GM12864 (cell line): ENCODE measurements at places on chromosomes 12 and 14.

- DNase-seq: no peak
These were observed 135.8 kb downstream of the INSM2 start for GRCh38 chr14:35669782-35670181.

DNA sequence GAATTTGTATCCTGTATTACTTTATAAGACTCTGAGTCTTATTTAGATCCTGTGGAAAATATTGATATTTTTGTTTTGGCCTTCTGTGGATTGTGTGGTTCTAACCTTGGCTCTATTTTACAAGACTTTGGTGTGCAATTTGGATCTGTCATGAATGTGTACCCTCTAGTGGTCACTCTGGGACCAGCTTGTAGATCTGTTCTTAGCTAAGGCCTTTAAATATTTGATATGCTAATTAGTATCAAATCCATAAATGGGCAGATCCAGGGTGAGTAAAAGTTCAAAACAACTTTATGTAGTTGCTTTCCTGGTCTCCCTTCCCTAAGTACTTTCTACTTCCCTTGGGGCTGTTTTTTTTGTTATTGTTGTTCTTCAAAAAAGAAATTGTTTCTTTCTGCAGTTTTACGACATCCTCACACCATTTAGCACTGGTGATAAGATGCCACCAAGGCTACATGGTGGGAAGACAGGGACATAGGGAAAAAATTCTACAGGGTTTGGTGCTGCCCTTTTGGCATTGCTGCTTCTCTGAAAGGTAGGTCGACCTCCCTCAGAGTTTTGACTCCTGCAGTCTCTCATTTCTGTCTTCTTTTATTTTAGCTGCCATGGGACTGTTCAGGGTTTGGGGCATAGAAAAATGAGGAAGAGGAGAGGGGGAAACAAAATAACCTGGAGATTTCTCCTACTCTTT lies 238.5 kb downstream of the GPHN start:
- DNase-seq: no peak

- no peak for DNase-seq
These were observed 153.2 kb upstream of the ABCD2 start for GRCh38 chr12:39772821-39773259.

GRCh38 chr12:68109444-68110217 lies 49.9 kb downstream of the IFNG start:
- no peak for DNase-seq

- DNase-seq: no peak
These were observed 160.9 kb downstream of the OTOGL start for GRCh38 chr12:80260269-80260668.

GRCh38 chr12:78671295-78671694 lies 193.3 kb upstream of the SYT1 start:
- no peak for DNase-seq

- DNase-seq: no peak
These were observed 120.7 kb upstream of the C14orf180 start for GRCh38 chr14:104458845-104459244.

GRCh38 chr14:90060965-90061684 lies 669 bp upstream of the KCNK13 start:
- no peak for DNase-seq

DNA sequence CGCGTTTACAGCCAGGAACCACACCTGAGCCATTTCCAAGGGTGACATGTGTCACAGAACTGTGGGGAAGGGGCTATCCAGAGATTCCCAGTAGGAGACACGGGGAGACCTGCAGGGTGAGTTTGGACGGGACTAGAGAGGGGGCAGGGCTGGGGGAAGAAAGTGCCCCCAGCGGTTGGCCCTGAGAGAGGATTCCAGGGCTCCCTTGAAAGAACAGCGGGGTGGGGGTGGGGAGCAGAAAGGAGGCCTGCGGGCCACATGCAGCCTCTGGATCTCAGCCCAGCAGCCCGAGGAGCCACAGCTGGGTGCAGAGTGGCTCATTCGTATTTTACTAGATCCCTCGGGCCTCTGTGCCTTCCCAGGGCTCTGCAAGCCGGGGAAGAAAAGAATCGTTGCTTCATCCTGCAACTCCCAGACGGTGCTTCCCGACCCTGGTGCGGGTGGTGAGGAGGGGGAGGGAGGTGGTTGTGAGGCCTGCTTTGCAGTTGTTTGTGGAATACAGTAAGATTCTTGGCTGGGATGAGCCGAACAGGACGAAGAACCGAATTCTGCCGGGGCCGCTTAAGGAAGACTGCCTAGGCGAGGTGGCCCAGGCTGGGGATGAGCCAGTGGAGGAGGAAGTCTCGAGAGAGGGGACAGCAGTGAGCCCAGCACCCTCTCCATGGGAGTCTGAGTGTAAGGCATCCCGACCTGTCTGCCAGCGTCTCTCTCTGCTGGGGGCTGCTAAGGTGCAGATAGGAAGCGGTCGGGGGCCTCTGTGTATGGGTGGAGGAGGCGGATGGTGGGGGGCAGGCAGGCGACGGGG lies 36.1 kb upstream of the ANKRD9 start:
- no peak for DNase-seq

DNA sequence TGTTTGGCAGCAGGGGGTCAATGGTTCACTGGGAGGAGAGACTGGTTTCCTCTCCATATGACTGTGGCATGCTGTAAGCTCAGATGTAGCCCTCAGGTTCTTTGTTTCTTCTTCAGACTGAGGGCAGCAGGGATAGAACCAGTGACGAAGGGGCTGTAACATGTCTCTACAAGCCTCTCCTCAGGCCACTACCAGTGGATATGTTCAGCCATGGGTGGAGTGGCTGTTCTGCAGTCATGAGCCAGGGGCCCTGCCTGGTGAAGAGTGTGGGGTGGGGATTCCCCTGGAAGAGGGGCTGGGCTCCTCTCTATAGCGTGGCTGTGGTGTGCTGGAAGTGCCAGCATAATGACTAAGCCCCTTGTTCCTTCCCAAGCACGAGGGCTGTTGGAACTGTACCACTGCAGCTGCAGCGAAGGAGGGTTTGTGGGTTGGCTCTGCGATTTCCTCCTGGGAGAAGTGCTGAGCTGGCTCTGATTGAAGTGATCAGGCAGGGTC lies 55.8 kb downstream of the CMAS start:
- DNase-seq: no peak

GRCh38 chr14:49960453-49960852 lies 67.6 kb downstream of the ARF6 start:
- DNase-seq: no peak

DNA sequence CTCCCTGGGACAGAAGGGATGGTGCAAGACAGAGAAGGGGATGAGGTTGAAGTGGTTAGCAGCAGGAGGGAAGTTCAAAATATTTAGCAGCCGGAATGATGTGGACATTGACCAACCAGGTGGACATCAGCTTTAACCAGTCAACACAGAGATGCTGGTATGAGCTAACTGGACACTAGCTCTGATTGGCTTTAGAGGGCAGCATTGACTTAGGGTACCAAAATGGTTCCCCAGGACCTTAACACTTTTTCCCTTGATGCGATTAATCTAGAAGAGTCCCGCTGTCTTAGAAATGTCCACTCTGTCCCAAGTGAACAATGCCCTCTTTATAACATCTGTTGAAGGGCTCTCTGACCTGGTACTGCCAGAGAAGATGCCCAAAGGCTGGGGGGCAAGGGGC lies 134.0 kb upstream of the GSC start:
- no peak for DNase-seq

- no peak for DNase-seq
These were observed 12.3 kb downstream of the METTL3 start for GRCh38 chr14:21498540-21499526.

DNA sequence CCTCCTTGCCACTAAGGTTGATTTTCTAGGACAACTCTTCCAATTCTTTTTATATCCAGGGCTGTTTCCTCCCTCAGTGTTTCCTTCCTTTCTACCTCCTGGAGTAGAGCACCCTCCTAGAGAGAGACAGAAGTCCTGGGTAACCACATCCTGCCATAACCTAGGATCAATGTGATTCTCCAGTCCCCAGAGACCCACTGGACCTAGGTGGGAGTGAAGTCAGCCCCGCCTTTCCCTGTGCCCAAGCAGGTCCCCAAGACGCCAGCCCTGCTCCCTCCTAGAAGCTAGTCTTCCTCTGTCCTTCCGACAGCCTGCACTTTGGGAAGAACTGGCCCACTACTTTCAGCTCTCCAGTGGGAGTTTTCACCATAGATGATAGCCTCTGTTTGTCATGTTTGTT lies 166.8 kb upstream of the PLEKHG7 start:
- DNase-seq: no peak

DNA sequence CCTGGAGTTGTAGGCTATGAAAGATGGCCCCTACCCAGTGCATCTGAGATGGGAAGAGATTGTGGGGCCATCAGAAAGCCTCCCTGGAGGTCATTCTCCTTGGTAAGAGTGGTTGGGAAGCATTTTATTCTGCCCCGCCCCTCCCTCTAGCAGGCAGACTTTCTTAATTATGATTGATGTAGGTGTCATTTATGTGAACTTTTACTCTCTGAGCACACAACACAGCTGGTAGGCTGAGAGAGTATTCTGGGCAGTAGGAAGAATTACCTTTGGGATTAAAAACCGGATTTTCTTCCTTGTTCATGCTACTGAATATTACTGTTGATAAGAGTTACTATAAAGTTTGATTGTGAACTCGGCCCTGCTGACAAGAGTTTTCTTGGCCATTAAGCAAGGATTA lies 266.8 kb downstream of the TTC6 start:
- DNase-seq: no peak

DNA sequence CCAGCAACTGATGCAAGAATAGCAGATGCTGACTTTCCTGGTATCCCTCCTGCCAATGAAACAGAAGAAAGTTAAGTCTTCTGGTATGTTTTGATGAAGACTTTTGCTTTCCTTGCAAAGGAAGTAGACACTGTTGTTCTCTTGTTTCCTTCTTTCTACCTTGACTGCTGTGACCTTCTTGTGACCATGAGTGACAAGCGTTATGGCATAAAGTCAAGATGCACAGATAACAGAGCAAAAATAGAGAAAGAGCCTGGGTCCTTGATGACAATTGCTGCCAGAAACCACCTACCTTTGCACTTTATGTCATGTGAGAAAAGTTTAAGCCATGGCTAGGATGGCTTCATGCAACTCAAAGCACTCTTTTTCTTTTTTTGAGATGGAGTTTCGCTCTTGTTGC lies 49.2 kb upstream of the LTA4H start:
- no peak for DNase-seq

- DNase-seq: no peak
These were observed 599.9 kb upstream of the MDGA2 start for GRCh38 chr14:48275301-48275700.

DNA sequence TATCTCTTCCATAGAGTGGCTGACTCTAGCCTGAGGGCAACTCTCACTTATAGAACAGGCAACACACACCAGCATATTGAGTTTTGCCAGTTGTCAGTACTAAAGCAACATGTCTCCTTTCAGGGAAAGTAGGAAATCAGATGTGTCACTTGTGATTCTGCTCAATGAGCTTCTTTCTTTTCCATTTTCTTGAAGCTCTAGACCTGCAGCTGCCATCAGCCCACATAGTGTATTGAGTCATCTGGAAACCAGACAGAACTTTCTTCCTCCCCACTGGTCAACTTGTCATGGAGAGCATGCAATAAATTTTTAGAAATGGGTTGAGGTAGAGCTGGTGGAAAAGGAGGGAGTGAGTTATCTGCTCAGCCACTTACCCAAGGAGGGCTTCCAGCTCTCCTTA lies 209.0 kb upstream of the PLEKHG7 start:
- peak; percentile 72 for DNase-seq

DNA sequence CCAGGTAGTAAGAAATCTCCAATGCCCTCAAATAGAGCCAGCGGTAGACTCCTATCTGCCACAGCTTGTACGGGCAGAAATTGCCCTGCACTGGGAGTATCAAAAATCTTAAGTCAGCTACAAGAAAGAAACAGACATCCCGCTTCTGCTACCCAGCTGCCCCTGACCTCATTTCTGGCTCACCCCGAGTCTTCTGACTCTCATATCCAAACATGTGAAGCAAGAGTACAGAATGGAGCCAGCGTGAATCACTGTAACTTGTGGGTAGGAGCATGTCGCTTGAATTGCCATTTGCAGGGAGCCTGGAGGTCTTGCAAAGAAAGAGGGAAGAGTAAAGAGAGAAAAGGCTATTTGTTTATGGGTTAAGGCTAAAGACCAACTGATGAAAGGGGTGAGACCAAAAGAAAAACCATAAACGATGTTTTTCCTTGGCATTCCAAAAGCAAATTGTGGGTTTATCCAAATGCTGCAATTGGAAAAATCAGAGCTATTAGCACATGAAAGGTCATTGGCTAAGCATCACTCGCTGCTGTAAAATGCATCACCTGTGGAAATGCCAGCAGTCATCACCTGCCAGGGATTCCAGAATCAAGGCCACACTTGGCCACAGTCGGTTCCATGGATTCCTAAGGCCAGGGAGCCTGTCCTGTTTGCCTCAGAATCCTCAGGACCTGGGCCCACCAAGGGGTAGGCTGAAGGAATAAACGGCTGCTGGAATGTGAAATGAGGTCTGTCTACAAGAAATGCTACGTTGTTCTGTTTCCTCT lies 86.6 kb downstream of the FOXN3 start:
- DNase-seq: no peak

DNA sequence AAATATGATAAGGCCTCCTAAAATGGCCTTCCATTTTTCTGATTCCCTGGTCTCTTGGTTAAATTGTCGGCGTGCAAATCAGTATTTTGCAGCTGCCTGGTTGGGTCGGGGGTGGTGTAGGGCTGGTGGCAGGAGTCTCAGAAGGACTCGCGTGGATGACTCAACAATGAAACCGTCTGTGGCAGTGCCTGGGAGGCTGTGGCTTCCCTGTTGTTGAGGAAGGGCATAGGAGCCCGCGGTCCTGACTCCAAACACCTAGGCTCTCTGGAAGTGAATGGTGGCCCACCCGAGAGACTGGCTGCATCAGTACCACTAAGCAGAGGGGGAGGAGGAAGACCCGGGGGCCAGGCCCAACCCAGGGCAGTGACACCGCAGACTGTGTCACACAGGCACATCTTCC lies 207.9 kb downstream of the TTC7B start:
- DNase-seq: no peak

GRCh38 chr12:111010061-111010460 lies 89.7 kb upstream of the MYL2 start:
- no peak for DNase-seq

GRCh38 chr12:20119596-20120402 lies 248.5 kb upstream of the PDE3A start:
- DNase-seq: no peak

DNA sequence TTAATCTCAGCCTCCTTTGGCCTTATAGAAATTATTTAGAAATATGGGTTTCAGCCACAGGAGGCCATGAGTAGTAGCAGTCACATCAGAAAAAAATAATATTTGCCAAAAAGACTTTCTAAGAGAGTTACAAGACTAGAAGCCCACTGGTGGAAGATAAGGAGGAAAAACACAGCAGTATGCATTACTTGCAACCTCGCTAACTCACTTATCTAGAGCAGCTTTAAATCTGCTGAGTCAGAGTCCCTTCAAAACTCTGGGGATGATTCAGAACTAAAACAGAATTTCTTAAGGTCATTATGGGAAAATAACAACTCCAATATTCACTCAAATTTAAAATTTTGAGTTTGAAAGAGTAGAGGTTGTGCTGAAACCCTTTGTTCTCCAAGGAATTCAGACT lies 6.2 kb downstream of the OR4K17 start:
- no peak for DNase-seq

GRCh38 chr12:13179211-13180074 lies 17.1 kb upstream of the EMP1 start:
- no peak for DNase-seq
